ENCODE measurements at places on chromosomes 1 and 21. TPM values are rescaled to one million over a fixed set of nuclear protein-coding genes. Genes with fewer than 3 reads are reported as not detected.
A peak's percentile ranks its signal among the peaks of the same experiment; 100 is the strongest.

PCP4 gene
- 6.9 TPM for polyA plus RNA-seq

PCNX2 gene
- polyA plus RNA-seq = 0.29 TPM

GPR37L1 gene
- polyA plus RNA-seq = not detected

- peak; percentile 76 for DNase-seq
Measured at GRCh38 chr1:211469938-211470529, 21.9 kb downstream of the RD3 start.

DNA sequence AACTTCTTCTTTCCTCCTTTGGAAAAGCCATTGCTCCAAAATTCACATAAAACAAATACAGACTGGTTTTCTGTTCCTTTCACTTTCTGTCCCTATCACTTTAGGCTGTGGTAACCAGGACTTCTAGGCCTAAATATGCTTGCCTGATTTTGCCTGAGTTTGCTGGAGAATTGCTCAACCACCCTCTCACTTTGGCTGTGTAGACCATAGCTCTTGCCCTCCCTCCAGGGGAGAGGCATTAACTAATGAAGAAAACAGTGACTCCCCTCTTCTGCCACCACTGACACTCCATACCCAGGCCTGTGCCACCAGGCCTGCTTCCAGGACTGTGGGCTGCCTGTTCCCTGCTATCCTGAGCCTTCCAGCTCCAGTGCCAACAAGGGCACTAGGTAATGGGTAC, 163.5 kb downstream of the TOMM20 start:
- no peak for DNase-seq

Measured in heart right ventricle (tissue), 16 donors.